Activated CD8-positive, alpha-beta T cell treated with anti-CD3 and anti-CD28 coated beads for 36 hours (primary cell): ENCODE measurements at places on chromosomes 6 and 20. TPM values are rescaled to one million over a fixed set of nuclear protein-coding genes. Genes with fewer than 3 reads are reported as not detected.

The EMILIN3 gene
- not detected for total RNA-seq

The TCP11 gene
- not detected for total RNA-seq

The IP6K3 gene
- total RNA-seq, result not detected

The SLC35B2 gene
- 16.7 TPM for total RNA-seq

The BPIFB1 gene
- not detected for total RNA-seq

The TULP4 gene
- 18.5 TPM for total RNA-seq

The HSPA1L gene
- total RNA-seq, result 1.7 TPM

The ARFGEF3 gene
- total RNA-seq, result 1.8 TPM

The GTF3C6 gene
- total RNA-seq, result 87.5 TPM

The PSORS1C1 gene
- total RNA-seq, result not detected

- peaks cover 2% of the 10 kb centered on the region for H3K4me1 ChIP-seq
- no peak overlapping the region for H3K27ac ChIP-seq
- peaks cover 2% of the 10 kb centered on the region for H3K27me3 ChIP-seq
- no peak overlapping the region for H3K4me3 ChIP-seq
These were observed 42.3 kb downstream of the TBPL1 start for GRCh38 chr6:133995296-133995695.

DNA sequence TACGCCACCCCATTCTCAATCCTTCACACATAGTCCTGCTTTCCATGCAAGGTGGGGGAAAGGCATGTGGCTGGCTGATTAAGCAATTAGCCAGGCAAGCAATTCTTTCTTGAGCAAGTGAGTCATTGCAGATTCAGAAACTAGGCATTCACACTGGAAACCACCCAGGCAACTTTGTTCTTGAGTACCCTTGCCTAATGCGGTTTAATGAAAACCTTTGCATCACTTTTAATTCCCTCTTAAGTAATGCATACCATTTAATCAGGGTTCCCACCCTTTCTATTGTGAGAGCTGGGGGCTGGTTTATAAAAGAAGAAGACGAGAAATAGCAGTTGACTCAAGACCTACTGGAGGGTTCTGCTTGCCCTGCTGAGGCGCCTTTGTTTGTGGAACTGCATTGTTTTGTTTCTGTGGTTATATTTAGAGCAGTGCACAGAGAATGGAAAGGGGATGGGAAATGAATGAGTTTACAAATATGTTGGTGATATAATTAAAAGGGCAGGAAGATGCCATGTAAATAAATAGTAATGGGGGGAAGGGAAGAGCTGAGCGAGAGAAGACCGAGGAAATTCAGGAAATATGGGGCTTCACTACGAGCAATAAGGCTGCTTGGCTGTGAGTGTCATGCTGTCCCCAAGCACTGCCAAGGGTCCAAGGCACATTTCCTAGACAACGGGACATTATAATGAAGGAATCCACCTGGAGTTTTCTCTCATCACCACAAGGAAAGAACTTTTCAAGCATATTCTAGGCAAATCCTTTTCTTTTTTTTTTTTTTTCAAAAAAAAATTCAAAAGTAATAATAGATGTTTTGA lies 48.8 kb upstream of the TSHZ2 start:
- no peak overlapping the region for H3K27ac ChIP-seq
- H3K36me3 ChIP-seq, result no peaks in the 10 kb centered on the region
- H3K4me1 ChIP-seq, result peaks cover 2% of the 10 kb centered on the region
- no peak for DNase-seq
- no peak overlapping the region for H3K4me3 ChIP-seq

DNA sequence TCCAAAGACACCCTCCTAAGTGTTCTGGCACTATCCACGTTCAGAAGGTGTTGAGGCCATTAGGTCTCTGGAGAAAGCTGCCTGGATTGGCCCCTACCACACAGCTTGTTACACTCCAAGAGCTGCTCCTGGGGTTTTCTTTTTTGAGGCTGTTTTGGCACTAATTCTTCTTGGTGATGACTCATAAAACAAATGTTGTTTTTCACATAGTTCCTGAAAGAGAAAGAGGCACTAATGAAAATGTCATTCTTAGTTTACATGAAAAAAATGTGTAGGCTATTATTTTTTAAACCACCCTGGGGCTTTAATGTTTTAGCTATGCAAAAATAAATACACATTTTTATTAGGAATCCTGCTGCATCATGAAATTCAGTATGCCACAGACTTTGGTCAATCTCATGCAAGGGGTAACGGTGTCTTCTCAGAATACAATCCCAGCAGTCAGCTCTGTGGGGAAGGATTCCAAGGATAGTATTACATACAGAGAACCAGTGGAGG lies 38.1 kb downstream of the TBPL1 start:
- no peak overlapping the region for H3K27ac ChIP-seq
- no peak overlapping the region for H3K4me3 ChIP-seq
- H3K4me1 ChIP-seq, result peaks cover 7% of the 10 kb centered on the region
- H3K36me3 ChIP-seq, result peaks cover 8% of the 10 kb centered on the region
- no peak for DNase-seq

- H3K27ac ChIP-seq, result no peak overlapping the region
- H3K4me3 ChIP-seq, result no peak overlapping the region
These were observed 4.5 kb upstream of the PXMP4 start for GRCh38 chr20:33724439-33725094.

- no peaks in the 10 kb centered on the region for H3K4me1 ChIP-seq
- H3K4me3 ChIP-seq, result no peak overlapping the region
- H3K27me3 ChIP-seq, result peaks cover 5% of the 10 kb centered on the region
- no peaks in the 10 kb centered on the region for H3K36me3 ChIP-seq
These were observed 452.7 kb downstream of the PREX1 start for GRCh38 chr20:48374991-48375595.

GRCh38 chr6:40176152-40176551 lies 241.9 kb upstream of the MOCS1 start:
- no peak overlapping the region for H3K4me3 ChIP-seq
- no peaks in the 10 kb centered on the region for H3K4me1 ChIP-seq
- peaks cover 22% of the 10 kb centered on the region for H3K27me3 ChIP-seq

- H3K27me3 ChIP-seq, result no peaks in the 10 kb centered on the region
- H3K4me3 ChIP-seq, result no peak overlapping the region
- H3K36me3 ChIP-seq, result peaks cover 20% of the 10 kb centered on the region
These were observed 38.0 kb downstream of the SLC9A8 start for GRCh38 chr20:49850463-49851230.

DNA sequence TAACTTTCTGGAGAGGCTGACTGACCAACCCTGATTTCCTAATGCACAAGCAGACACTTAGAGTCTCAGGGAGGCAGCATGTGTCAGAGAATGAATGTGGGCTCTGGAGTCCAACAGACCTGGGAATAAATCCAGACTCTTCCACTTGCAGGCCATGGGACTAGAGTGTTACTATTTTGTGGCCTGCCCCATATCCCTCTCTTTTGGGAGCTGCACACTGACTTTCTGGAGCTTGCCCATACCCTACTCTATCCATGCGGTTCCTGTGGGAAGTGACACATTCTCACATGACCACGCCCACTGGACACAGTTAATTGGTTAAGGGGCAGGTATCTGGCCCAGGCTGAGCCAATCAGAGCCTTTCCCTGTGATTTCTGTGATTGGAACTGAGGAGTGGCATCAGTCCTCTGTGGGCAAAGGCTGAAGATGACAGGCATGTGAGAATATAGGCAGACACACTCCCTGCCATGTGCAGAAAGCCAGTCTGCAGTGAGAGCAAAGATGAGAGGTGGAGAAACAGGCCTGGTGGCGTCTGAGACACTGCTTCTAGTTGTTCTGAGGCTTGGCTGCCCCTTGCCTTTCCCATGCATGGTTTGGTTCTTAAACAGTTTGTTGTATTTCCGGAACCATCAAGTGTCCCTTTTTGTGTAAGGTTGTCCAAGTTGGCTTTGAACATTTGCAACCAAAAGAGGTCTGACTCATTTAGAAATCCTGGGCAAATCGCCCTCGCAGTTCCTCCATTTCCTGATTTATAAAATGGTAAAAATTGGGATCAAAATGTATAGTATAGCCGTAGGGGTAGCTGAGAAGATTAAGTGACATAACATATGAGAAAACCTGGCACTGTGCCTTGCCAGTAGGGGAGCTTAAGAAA lies 125.6 kb downstream of the CDC5L start:
- H3K27ac ChIP-seq, result no peak overlapping the region
- no peak overlapping the region for H3K4me3 ChIP-seq
- H3K27me3 ChIP-seq, result peaks cover 1% of the 10 kb centered on the region
